Breast epithelium (tissue), 4 donors: ENCODE measurements at places on chromosomes 3 and 15. TPM values are rescaled to one million over a fixed set of nuclear protein-coding genes. Genes with fewer than 3 reads are reported as not detected.

GRCh38 chr3:46406788-46407611, at the start of the genes CCR5AS and CCRL2:
Gene CCR5AS (minus strand): TSS chr3:46407066.
Gene CCRL2 (plus strand): TSS chr3:46407259. CDS start chr3:46408080, 821 bp downstream.
- DNase-seq: no peak

ZNF717 gene
- total RNA-seq: 15.1 TPM

- no peak for DNase-seq
These were observed 38.6 kb downstream of the ZBTB11 start for GRCh38 chr3:101638261-101638745.

GRCh38 chr3:16600780-16601536, 4.3 kb downstream of the DAZL start:
- DNase-seq: peak; percentile 75

DNA sequence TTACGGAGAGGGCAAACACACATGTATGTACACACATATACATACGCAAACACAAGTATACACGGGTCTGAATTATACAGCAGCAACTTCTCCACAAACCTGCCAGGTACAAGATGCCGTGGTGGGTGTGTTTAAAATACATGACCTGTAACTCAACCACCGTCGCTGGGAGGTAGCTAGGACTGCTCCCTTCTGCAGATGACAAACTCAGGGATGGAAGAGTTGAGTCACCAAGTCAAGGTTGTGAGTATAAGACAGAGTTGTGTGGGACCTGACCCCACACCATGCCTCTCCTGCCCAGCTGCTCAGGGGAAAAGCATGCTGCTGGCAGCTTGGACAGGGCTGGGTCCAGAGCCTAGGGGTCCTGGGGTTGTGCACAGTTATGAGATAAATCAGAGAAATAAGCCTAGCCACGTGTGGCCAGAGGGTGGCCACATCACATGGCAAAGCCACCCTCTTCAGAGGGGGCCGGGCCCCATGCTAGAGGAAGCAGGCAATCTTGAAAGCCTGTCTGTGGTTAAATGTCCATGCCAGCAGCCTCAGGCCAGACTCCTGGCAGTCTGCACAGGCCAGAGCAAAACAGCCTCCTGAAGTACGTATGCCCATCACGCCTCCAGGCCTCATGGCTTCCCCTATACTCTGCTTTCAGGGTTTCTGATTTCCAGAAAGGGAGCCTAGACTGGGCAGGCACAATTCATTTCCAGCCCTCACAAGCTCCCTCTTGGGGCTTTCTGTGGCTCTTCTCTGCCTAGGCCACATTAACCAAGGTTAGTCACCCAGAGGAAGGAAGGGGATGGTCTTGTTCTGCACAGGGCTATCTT, 107.7 kb upstream of the RPL32 start:
- no peak for DNase-seq

GATA2 gene
- total RNA-seq: 6.0 TPM

HTR3E gene
- not detected for total RNA-seq

GRCh38 chr3:88117683-88118082, 32.1 kb upstream of the C3orf38 start:
- no peak for DNase-seq

- DNase-seq: no peak
These were observed 350.2 kb upstream of the POU1F1 start for GRCh38 chr3:87626546-87626945.

WDR93 gene
- 0.80 TPM for total RNA-seq

- no peak for DNase-seq
These were observed 143.2 kb upstream of the ARHGEF26 start for GRCh38 chr3:153978006-153978405.

GRCh38 chr3:35537265-35537664, 102.1 kb upstream of the ARPP21 start:
- DNase-seq: no peak

DNA sequence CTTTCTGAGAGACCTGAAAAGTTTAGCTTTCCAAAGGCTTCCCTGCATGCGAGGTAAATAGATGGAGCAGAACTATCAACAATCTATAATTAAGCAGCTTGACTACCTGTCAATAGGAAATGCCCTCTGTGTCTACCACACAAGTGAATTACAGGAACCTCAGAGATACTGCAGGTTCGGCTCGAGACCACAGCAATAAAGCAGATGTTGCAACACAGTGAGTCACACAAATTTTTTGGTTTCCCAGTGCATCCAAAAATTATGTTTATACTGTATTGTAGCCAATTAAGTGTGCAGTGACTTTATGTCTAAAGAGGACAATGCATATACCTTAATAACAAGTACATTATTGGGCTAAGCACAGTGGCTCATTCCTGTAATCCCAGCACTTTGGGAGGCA, 252.0 kb downstream of the UBE2E2 start:
- no peak for DNase-seq

DNA sequence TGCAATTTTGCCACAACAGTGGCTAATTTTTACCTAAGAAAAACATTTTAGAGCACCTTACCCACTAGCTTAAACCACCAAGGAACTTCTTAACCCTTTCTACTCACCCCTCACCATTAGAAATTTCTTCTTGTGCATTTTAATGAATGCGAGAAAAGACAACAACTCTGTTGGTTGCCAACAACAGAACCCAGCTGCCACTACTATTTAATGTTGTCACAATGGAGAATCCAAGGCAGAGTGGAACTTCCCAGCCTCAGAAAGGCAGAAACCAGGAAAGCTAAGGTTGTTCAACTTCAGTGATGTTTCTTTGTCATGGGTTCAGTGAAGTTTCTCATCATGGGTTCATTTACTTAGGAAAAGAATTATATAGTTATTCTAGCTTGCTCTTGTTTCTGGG, 325.2 kb upstream of the ARL6 start:
- no peak for DNase-seq

DNA sequence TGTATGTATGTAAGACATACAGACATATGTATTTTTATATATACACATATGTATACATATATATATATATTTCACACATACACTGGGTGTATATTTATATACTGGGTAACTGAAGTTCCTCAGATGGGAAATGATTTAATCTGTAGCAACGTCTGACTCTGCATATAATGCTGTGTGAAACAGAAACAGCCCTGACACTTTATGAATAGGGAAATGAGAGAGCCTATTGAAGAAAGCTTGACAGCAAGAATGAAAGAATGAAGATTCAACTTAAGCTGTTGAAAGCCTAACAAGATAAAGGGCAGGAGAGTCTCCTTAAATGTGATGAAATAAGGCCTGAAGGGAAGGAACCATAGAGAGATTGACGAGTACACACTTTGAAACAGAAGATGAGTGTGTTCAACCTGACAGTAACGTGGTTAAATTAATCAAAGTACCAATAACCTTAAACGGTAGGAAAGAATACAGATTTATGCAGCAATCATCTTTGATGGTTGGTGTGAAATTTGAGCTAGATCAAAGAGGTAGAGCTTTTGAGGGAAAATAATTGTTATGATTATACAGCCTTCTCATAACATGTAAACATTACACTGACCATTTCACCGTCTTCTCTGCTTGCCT, 169.9 kb downstream of the MECOM start:
- DNase-seq: no peak

DNA sequence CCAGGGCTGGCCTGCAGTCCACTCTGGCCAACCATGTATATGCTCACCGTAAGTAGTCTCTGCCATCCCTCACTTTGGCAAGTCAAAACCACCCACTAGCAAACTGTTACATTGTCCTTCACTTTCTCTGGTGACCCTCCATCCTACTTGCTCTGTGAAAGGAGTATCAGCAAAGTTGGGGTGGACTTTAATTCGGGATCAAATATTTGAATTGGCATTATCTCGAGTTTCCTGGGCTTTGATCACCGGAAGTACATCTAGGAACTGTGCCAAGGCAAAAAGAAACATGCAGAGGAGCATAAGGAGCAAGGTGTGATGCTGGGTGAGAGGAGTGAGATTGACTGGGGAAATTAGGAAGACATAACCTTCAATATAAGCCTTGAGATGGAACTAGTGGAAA, 188.9 kb upstream of the P2RY1 start:
- DNase-seq: no peak

DNA sequence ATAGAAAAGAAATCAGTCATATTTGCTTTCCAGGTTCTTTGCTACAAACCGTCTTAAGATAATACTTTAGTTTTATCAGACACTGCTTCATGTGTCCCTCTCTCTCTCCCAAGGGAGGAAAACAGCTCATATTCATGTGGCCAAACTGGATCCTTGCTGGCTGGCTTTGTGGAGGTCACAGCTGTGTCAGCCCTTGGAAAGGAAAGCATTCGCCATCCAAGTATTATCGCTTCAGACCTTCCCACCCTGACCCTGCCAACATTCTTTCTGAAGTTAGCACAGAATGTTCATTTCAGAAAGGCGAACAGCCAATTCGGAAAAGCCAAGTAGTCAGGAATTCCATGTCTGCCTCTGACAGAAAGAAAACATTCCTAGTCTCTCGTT, 213.6 kb downstream of the FEZF2 start:
- DNase-seq: peak; percentile 42

DNA sequence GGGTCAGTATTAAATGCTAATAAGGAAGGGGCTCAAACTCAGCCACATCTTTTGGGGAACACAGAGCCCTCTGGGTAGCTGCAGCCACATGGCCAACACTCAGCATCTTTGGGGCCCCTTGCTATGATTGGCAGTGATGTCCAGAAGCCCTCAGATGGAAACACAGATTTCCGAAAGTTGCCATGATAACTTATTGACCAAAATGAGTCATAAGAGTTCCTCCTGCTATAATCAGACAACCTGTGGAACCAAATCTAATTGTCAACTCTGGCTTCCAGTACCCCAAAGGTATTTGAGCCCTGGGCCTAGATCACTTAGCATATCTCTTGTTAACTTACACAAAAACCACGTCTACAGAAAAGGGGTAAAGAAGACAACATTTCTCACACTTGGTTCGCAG, 392.2 kb downstream of the KCNH8 start:
- DNase-seq: no peak

- DNase-seq: peak; percentile 41
These were observed 53.8 kb upstream of the BOC start for GRCh38 chr3:113157408-113158030.

GRCh38 chr3:14907043-14907966, 40.1 kb upstream of the NR2C2 start:
- no peak for DNase-seq

- DNase-seq: no peak
These were observed 75.5 kb downstream of the GJD2 start for GRCh38 chr15:34679291-34679690.

MPI gene
- 48.3 TPM for total RNA-seq

- DNase-seq: no peak
These were observed 98.7 kb upstream of the BFSP2 start for GRCh38 chr3:133301194-133301593.

DNA sequence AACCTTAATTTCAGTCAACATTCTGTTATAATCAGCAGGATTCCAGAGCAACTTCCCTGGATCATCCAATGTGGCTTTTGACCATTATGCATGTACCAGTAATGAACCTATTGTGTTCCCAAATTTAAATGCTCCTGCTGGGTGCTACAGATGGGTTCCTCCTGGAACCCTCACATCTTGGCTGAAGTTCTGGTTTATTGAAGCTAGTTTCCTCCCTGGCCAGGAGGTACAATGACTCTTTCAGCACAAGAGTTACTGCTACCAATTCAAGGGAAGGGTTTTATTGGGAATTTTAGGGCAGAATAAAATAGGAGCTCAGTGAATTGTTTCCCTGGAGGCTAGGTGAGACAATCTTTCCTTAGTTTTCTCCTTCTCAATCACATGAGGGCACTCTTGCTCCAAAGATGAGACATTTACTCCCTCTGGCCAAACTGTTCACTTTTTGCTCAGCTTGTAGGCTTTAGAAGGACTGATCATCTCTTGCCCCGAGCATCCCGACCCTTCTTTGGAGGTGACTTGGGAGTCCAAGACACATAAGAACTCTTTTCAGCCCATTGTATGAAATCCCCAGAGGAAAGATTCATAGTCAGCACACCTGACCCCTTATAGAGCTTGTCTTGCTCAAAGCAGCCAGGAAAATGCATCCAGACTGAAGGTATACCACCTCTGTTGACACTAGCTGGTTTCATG, 8.8 kb upstream of the NPHP3 start:
- no peak for DNase-seq

P2RY13 gene
- total RNA-seq: 6.9 TPM

KBTBD12 gene
- total RNA-seq: 0.73 TPM

- DNase-seq: no peak
These were observed 394.6 kb upstream of the RORA start for GRCh38 chr15:61623746-61624145.

DNA sequence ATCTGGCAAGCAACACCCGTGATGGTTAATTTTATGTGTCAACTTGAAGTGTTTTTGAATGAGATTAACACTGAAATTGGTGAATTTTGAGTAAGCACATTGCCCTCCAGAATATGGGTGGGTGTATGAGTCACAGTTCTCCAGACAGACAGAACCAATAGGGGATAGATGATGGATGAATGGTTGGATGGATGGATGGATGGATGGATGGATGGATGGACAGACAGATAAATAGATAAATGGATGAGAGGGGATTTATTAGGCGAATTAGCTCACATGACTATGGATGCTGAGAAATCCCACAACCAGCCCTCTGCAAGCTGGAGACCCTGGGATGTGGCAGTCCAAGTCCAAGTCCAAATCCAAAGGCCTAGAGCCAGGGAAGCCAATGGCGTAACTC, 5.4 kb upstream of the VWA5B2 start:
- no peak for DNase-seq

DNA sequence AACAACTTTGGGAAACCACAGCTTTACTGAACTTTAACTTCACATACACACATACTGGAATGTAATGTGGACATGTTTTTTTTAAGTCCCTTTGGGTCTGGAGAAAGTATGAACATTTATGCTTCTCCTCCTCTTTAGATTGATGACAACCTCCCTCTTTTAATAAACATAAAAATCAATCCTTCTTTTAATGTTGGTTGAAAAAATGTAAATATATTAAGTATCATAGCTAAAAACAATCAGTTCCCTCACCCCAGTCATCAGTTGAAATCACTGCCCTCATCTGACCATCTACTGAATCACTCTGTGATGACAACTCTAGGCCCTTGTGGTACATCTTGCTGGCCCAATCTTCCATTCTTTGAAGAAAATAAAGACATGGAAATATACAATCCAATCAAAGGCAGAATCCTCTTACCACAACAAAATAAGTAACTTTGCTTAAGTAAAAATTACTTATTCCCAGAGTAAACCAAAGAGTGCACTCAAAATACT, 6.4 kb downstream of the AAGAB start:
- DNase-seq: no peak

DNA sequence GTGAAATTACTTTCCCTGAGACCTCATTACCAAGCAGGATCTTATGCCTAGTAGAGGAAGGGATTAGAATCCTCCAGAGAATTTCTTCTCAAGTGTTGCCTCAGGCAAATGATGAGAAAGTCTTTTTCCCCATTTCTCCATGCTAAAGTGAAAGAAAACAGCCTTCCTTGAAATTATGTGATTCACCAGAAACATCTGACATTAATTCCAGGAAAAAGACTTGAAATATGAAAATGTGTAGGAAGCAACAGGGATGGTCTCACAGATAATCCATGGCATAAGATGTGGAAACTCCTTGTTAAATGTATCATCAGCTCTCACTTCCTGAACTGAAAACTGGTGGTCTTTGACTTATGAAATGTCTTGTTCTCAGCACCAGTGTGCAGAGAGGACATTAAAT, 17.9 kb upstream of the ABI3BP start:
- no peak for DNase-seq

DNA sequence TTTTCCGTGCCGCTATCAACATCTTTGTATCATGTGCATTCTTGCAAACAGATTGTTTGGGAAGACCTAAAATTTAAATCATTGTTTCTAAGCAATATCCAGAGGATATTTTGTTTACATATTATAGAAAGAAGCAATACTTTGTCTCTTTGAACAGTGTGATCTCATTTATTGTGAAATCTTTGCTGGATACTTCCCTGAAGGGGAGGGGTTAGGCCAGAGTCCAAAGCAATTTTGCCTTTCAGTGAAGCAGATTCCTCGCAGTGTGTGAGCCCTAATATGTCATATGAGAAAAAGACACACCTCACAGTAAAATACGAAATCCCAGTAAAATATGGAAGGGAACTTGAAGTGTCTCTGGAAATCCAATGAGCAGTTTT, 158.7 kb upstream of the SLCO3A1 start:
- no peak for DNase-seq
